ENCODE measurements at places on chromosomes 7 and 10.

GRCh38 chr7:44043902-44044301, 600 bp upstream of the DBNL start:
- DNase-seq = no peak

DNA sequence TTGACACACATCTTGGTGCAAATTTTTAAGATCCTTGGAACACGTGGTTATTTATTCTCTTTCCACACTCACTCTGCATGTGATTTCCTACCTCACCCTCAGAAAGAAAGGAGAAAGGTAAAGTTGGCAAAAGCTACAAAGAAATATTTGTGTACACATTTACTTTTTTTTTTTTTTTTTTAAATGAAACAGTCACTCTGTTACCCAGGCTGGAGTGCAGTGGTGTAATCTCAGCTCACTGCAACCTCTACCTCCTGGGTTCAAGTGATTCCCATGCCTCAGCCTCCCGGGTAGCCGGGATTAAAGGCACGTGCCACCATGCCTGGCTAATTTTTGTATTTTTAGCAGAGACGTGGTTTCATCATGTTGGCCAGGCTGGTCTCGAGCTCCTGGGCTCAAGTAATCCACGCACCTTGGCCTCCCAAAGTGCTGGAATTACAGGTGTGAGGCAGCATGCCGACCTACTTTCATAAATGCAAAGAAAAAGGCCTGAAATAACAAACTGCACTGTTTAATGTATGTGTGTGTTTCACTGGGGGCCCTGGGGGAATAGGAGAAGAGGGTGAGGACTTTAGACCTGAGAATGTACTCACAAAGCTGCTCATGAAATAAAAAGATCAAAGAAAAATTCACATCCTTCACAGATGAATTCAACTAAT, 71.6 kb upstream of the GRID1 start:
- DNase-seq = no peak

GRCh38 chr7:22863156-22863899, 40.7 kb upstream of the TOMM7 start:
- DNase-seq = no peak

DNA sequence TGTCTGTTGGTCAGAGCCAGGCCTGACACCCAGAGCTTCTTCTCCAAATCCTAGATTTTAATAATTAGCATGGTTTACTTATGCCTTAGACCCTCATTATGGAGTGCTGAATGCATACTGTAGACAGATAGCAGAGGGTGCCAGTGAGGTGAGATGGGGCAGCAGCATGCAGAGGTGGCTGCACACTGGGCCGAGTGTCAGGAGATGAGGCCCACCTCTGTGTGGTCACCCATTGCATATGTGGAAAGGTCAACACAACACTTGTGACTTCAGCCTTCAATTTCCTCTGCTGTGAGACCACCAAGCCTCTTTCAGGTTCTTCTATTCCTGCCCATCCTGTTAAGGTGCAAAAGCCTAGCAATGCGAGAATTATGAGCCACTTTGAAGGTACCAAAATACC, 39.7 kb upstream of the NMT2 start:
- no peak for DNase-seq

DNA sequence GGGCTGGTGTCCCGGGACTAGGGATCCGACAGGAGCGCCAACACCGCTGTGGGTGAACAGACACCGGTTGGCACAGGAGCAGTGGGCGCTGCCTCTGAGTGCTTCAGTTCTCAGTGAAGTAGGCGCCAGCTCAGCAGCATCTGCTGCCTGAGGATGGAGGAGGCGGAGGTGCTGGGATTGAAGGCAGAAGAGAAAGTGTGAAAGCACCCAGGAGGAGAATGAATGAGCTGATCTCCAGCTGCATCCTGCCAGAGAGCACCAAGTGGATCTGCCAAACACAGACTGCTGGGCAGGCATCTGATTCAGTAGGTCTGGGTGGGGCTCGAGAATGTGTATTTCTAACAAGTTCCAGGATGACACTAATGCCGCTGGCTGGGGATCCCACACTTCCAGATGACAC, 74.5 kb downstream of the LANCL2 start:
- DNase-seq = no peak

GRCh38 chr7:104185346-104185745, 22.5 kb downstream of the ORC5 start:
- no peak for DNase-seq

DNA sequence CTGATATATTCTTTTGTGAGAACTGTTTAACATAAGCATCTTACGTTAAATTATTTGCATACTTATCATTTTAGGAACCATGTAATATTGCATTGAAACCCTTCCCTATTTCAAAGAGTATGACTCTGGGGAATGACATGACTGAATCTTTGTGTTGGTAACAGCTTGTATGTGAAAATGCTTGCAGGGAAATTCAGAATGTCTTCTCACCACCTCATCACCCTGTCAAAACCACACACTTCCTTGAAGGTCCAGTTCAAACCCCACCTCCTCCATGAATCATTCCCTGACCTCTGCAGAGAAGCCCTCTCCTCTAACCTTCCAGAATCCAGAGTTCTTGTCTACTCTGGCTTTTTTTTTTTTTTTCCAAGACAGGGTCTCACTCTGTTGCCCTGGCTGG, 26.3 kb upstream of the NKX2-3 start:
- DNase-seq = no peak

DNA sequence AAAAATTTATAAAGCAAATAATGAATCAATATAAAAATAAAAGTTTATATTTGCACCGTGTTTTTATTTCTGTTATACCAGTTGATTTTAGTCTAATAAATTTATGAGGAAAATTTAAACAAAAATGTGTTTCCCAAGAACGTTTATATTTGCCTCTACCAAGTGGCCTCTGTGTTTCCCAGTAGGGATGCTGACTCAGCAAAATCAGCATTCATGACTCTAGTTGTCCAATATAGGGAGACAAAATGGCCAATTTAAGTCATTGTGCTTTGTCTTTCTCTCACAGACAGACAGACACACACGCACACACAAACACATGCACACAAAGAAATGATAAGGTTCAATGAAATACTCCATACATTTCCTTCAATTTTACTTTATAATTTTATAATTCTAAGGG, 942.5 kb upstream of the ZWINT start:
- no peak for DNase-seq

DNA sequence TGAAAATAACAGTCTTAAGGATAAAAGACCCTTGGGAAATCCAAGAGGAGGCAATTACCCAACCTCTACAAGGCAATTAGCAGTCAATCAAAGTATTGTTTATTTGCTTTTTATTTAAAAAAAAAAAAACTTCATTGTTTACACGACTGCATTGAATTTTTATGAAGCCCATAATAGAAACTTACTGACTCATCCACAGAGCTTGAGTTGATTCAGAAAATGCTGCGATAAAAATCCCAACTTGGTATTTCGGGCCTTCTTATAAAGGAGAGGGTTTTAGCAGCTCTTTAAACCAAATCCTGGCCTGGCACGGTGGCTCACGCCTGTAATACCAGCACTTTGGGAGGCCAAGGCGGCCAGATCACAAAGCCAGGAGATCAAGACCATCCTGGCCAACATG, 69.2 kb upstream of the PALS2 start:
- DNase-seq = no peak

DNA sequence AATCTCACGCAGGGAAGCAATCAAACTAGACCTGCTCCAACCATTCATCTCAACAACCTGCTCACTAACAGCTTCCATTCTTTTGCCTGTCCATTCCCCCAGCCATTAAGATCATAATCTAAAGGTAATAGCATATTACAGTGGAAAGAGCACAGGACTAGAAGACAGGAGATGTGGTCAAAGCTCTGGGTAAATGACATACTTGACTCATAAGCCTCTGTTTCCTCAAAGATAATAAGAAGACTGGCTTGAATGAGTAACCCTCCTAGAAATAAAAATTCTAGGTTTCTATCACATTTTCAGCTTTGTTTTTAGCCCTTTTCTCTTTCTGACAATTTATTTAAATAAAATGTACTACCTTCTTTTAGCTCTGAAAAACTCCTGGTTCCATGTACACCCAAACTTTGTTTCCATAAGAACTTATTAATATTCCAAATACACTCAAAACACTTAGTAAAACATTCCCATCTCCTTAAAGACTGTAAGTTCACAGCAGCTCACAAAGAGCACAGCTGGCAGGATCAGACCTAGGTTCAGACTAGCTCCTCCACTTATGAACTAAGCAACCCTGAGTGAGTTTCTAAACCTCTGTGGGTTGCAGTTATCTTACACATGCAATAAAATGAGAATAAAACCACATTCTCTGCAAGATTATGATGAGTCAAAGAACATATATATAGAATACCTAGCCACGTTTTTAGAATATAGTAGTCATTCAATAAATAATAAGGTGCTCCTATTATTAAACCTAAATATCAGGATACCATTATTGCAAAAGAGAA, 11.6 kb downstream of the FAM204A start:
- no peak for DNase-seq

DNA sequence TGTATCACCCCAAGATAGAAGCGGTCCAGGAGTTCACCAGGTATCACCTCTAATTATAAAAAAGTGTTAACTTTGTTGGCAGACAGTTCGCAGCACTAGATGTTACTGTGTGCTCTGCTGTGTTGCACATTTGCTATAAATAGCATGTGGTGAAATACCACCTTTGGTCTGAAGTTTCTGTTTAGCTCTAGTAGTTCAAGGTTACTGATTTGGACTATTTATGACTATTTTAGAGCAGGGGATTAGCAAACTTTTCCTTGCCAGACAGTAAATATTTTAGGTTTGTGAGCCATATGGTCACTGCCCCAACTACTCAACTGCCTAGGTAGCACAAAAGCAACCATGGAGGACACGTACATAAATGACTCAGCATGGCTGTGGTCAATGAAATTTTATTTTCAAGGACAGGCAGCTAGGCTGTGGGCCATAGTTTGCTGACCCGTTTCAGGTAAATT, 16.5 kb downstream of the DENND10 start:
- DNase-seq = no peak

- no peak for DNase-seq
Measured at GRCh38 chr7:103521937-103522336, 75.9 kb upstream of the SLC26A5 start.

DNA sequence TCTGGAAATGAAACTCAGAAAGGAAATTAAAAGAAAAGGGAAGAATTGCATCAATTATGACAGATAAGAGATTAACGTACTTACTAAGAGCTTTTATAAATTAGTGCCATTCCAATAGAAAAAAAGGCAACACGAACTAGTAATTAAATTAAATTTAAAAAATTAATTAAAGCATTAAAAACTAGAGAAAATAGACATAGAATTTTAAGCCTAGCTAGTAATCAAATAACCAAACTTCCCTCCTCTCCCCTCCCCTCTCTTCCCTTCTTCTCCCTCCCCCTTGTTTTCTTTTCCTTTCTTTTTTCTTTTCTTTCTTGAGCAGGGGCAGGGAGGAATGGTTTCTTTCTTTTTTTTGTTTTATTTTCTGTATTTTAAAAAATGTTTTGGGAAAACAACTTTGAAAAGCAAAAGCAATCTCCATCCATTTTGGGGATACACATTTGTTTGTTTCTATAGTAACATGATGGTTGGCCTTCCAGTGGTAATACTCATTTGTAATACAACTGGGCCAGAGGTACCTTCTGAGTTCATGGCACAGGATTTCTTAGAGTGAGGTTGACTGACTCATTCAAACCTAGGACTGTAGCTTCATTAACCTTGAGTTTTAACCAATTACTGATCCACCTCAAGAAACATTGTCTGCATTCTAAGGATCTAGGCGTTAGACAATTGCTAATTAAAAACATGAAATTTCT, 132.6 kb downstream of the ST7 start:
- no peak for DNase-seq

DNA sequence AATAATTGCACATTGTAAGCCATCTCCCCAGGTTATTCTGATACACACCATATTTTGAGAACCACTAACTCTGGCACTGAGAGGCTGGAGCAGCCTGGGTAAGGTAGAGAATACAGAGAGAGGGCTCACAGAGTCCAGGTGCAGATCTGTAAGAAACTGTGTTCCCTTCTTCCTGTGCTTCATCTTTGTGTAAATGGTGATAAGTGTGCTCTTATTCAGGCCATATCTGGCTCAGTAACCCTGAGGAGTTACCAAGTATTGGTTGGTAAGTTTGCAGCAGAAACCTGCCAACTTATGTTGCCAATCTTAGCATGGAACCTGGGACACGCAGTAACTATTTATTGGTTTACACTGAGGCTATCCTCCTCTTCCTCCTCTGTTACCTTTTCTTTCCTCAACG, 16.2 kb upstream of the ICA1 start:
- no peak for DNase-seq

DNA sequence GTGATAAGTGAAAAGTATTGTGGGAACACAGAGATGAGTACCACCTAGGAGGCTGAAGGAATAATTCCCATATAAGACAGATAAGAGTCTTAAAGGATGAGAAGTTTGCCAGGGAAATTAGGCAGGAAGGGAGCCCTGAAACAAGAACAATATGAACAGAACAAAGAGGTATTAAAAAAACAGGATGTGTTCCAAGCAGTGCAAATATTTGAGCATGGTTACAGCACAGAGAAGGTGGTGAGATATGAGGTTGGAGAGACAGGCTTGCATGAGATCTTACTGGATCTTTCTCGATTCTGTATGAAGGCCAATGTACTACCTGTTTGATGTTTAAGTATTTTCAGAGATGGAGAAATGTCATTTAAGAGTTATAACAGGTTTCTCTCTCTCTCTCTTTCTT, 20.3 kb downstream of the TAC1 start:
- no peak for DNase-seq

All from D721Med (cell line).